ENCODE measurements at places on chromosomes 7 and 10.

- DNase-seq, result no peak
Measured at GRCh38 chr7:127290116-127290655, 37.4 kb upstream of the GRM8 start.

GRCh38 chr7:155889636-155890511 lies 77.6 kb upstream of the SHH start:
- no peak for DNase-seq

GRCh38 chr7:101465576-101466196 lies 103.0 kb downstream of the COL26A1 start:
- DNase-seq, result no peak

DNA sequence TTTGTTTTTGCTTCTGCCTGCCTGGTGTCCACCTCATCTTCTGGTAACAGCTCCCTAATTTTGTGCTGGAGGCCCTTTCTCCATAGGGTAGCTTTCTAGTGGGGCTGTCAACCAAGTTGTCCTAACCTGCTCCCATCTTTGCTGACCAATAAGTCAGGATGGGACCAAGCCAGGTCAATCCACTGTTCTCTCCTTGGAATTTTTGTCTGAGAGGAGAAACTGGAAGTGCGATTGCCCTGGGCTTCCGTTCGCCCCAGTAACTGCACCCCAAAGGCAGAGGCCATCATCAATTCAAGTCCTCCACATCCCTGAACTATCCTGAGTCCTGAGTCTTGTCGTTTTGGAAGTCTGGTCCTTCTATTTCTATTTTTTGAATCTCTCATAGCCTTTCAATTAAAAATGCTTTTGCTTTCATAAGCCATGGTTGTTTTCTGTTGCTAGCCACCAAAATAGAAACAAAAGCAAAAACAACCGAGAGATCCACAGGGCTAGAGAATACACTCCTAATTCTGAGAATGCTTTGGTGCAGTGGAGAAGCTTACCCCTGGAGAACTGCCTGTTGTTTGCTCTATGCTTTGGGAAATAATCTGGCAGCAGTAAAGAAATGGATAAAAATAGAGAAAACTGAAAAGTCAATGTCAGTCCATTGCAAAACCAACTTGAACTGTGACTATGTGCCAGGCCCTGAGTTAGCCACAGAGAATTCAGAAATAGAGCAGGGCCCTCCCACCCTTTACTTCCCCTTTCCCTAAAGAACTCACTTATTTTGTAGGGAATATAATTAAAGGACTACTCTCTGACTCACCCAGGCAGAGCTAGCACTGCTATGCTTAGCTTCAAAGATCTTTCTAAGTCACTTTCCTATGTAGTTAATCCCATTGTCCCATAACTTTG lies 368.1 kb downstream of the CXCL12 start:
- DNase-seq, result no peak

- DNase-seq, result no peak
Measured at GRCh38 chr10:8511026-8511425, 456.5 kb downstream of the GATA3 start.

DNA sequence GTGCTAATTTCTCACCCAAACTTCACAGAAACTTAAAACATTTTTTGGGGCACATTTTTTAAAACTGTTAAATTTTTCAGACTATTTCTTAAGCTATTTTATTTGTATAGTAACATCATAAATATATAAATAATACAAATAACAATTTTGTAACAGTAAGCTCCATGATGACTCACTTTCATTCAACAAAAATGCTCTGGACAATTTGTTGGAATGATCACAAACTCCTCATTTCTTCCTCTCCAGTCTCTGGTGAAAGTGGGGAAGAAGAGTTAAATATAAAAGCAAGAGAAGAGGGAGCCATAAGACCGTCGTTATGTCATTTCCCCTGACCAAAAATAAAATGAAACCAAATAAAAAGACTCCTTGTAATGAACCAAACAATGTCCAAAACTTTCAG lies 162.4 kb downstream of the AGMO start:
- no peak for DNase-seq

DNA sequence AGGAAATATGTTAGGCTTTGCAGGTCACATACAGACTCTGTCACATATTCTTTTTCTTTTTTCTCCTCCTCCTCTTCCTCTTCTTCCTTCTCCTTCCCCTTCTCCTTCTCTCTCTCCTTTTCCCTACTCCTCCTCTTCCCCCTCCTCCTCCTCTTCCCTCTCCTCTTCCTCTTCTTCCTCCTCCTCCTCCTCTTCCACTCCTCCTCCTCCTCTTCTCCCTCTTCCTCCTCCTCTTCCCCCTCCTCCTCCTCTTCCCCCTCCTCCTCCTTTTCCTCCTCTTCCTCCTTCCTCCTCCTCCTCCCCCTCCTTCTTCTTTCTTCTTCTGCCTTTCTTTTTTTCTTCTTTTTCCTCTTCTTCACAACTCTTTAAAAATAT lies 159.8 kb downstream of the KIF20B start:
- no peak for DNase-seq

- no peak for DNase-seq
Measured at GRCh38 chr7:116698930-116699721, 27.1 kb downstream of the MET start.

DNA sequence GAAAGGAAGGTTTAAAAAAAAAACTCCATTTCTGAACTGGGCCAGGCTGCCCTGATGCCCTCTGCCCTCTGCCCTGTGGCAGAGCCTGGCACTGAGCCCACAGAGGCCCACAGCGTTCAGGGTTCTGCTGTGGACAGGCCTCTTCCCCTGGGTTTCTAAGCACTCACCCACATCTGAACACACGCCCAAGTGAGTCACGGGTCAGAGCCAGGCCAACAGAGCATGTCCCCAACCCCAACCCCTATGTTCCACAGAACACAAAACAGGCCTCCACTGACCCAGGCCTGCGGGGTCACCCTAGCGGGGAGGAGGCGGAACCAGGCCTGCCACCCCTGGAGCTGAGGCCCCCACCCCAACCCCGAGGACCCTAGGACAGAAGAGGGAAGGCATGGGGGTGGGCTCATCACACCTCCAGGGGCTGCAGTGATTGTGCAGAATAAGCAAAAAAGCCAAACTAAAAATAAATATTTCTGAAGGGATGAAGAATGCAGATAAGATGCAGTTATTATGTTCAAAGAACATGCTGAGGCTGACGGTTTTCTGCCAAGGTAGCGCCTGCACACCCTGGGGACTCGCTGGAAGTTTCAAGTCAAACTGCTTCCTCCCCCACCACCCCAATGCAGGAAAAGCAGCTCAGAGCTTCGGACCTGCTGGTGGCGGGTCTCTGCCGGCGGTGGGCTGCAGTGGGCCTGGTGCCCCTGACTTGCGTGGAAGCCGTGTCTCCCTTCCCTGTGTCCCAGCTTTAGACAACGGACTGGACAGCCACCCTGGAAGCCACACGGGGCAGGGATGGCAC lies 5.4 kb downstream of the WDR86 start:
- no peak for DNase-seq

- DNase-seq, result peak; percentile 83
Measured at GRCh38 chr7:55534262-55534915, 37.9 kb downstream of the VOPP1 start.

DNA sequence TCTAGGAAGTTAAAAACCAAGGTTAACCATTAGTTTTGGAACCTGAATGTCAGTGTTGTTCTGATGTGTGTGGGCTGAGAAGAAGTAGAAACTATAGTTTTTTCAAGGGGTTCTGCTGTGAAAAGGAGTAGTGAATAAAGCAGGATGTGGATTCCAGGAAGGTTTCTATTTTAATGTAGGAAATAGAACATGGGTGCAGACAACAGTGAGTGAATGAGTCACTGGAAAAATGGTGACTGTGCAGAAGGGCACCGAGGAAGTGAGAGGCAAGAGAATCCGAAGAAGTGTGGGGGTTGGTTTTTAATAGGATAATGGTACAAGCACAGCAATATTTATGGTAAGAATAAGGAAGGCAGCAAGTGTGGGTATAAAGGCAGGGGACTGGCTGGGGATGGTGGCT lies 120.4 kb downstream of the ARHGAP21 start:
- DNase-seq, result no peak

DNA sequence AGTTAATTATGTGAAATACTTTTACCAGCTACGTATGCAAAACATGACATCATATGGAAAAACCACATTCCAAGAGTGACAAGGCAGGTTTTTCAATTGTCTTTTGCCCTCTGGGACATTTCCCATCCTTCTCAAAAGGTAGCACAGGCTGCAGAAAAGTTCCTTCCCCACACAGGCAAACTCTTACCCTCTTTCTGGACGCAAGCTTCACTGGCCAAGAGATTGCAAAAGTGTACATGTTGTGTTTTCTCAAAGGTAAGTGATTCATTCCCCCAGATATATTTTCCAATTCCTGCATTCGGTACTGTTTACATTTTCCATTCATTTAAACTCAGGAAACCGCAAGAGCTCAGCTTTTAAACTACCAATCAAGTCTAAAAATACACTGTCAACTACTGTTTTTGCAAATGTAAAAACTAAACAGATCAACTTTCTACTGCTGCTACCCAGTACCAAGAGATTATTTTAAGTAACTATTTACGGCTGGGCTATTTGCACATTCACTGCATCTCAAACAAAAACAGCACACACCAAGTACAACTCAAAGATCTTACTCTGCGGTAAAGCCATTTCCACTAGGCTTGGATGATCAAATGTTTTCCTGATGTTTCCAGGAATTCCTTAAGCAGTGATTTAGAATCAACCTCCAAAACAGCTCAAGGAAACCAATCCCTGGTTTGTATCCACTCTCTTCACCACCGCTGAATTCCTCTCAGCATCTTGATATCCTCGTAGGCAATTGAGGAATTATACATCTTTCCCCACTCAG lies 233.6 kb upstream of the CCDC6 start:
- no peak for DNase-seq

GRCh38 chr7:127715901-127716300 lies 63.9 kb downstream of the SND1 start:
- no peak for DNase-seq

DNA sequence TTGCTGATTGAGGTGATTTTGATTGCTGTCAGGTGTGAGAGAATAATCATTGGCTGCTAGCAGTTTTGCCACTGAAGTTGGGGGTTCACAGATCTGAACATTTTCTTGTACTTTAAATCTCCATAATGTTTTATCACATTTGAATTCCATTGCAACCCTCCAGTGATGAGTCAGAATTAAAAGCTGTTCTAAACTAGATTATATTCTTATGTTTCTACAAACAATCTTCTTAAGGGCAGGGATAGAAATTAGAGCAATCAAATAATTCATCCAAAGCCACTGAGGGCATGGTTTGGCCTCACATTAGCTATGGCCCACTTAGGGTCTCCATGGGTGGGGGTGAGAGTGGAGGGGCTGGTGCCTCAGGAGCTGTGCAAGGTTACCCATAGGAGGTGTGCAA lies 53.0 kb upstream of the RPA3 start:
- DNase-seq, result no peak

- no peak for DNase-seq
Measured at GRCh38 chr10:21196822-21197395, 299.8 kb upstream of the NEBL start.

DNA sequence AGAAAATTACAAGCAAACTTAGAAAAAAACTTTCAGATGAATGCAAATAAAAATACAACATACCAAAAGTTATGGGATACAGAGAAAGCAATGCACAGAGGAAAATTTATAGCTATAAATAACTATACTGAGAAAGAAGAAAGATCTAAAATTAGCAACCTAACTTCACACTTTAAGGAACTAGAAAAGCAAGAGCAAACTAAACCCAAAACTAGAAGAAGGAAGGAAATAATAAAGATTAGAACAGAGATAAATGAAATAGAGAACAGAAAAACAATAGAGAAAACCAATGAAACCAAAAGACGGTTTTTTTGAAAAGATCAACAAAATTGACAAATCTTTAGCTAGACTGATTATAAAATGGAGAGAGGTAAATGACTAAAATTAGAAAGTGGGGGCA lies 9.6 kb upstream of the STRA8 start:
- no peak for DNase-seq

- DNase-seq, result no peak
Measured at GRCh38 chr7:47405921-47406800, 175.8 kb downstream of the TNS3 start.

- DNase-seq, result no peak
Measured at GRCh38 chr10:102740229-102740628, 3.5 kb upstream of the WBP1L start.

GRCh38 chr7:959271-959670 lies 4.8 kb upstream of the ADAP1 start:
- no peak for DNase-seq

DNA sequence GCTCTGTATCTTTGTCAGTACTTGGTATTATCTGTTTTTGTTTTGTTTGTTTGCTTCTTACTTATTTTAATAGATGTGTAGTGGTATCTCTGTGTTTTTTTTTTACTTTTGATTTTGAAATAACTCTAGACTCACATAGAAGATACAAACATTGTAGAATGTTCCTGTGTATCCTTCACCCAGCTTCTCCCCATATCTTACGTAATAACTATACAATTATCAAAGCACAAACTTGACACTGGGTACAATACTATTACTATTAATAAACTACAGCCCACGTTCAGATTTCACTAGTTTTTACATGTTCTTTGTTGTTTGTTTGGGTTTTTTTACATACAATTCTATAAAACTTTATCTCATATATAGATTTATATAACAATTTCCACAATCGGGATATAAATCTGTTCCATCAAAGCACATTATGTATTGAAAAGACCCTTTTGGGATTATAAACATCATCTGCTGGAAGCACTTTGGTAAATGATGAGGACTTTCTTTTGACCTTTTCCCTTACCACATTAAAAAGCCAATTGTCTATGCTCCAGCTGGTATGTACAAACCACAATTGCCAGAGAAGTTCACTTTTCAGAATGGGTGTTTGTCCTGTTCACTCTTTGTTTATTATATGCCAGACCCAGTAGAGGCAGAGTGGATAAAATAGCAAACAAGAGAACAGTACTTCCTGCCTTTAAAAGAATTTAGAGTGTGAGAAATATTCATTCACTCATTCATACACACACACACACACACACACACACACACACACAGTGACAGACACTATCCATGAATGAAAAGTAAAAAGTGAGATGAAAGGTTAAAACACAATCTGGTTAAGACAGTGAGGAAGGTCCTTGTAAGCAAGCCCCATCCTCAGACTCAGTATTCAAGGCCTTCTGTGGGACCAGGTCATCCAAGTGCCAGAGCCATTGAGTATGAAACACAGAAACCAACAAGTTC lies 113.0 kb downstream of the SGMS1 start:
- no peak for DNase-seq

- DNase-seq, result no peak
Measured at GRCh38 chr10:133611079-133611478, 15.5 kb downstream of the FRG2B start.

DNA sequence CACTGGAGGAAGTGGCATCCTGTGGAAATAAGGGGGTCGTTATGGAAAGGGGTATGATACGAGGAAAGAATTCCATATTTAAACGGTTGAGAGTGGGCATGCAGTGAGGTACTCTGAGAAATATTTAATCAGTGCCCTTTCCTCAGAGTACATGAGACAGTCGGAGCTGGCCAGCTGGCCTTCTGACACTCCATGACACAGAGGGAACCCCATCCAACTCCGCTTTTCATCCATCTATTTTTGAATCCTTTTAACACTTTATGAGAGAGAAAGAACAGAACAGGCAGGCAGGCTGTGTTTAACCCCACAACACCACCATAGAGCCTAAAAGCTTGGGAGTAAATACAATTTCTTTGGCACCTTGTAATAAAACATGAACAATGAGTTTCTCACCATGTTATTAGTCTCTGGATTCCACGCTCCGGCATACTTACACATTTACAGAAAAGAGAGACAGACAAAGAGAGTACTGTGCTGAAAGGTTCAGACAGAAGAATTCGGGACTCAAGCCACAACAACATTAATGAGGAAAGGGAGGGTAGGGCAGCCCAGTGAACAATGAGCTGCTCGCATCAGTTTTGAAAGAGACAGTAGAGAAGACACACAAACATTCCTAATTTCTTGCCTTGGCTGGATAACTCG lies 124.2 kb upstream of the PDLIM1 start:
- no peak for DNase-seq

- no peak for DNase-seq
Measured at GRCh38 chr7:53920011-53920410, 622.2 kb upstream of the VSTM2A start.

Data from germinal center (tissue), 1 donor.